ENCODE measurements at places on chromosomes 12 and 14. TPM values are rescaled to one million over a fixed set of nuclear protein-coding genes. Genes with fewer than 3 reads are reported as not detected.

The OR8S1 gene
- not detected for total RNA-seq

The KRT77 gene
- 0.14 TPM for total RNA-seq

DNA sequence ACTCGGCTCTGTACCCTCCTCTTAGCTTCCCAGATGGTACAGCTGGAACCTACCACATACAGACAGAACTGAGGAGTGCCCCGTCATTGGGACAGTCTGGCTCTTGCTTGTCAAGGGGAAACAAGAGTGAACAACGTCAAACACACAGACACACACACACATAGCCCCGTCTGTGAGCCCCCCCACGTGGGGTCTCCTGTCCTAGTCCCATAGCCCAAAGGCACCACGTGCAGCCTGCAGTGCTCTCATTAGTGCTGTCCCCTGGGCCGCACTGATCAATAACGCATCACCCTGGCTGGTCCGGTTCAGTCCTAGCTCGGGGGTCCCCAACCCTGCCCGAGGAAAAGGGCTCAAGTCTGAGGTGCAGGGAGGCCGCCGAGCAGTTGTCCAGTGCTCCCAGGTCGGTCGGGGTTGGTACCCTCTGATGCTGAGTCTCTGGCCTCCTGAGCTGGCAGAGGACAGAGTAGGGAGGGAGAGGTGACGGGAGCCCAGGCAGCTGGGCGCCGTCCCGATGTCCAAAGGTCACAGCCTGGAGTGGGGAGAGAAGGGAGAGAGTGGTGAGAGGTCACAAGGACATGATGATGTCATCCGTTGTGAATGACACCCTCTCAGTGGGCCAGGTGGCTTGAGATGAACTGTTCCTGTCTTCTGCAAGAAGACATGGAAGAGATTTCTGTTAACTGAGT is 105.4 kb upstream of the NOS1 start:
- ATAC-seq, result no peak

- peak; percentile 68 for ATAC-seq
Measured at GRCh38 chr12:69475237-69475975, 5.2 kb downstream of the FRS2 start.

Measured in motor neuron (in vitro differentiated cells).